ENCODE measurements at places on chromosomes 2 and 18. TPM values are rescaled to one million over a fixed set of nuclear protein-coding genes. Genes with fewer than 3 reads are reported as not detected.

GRCh38 chr18:1049173-1049572, 144.5 kb downstream of the ADCYAP1 start:
- no peak for DNase-seq

GRCh38 chr2:58866040-58866439, 624.9 kb upstream of the FANCL start:
- DNase-seq: peak; percentile 53

Gene ZNF521
- total RNA-seq: 13.8 TPM

GRCh38 chr2:145760781-145761649, 1241.1 kb upstream of the ZEB2 start:
- DNase-seq: no peak

GRCh38 chr2:154707994-154708575, 9.6 kb downstream of the KCNJ3 start:
- DNase-seq: no peak

Gene LDLRAD4
- total RNA-seq: 6.2 TPM

- no peak for DNase-seq
Observed at GRCh38 chr2:26772064-26773001, 8.2 kb downstream of the SLC35F6 start.

GRCh38 chr2:86189782-86190416, 5.4 kb downstream of the IMMT start:
- no peak for DNase-seq

- DNase-seq: no peak
Observed at GRCh38 chr2:118375907-118376485, 287.7 kb downstream of the INSIG2 start.

- DNase-seq: no peak
Observed at GRCh38 chr2:154696369-154696768, 2.1 kb upstream of the KCNJ3 start.

- no peak for DNase-seq
Observed at GRCh38 chr2:137172162-137172561, 406.8 kb downstream of the THSD7B start.

- no peak for DNase-seq
Observed at GRCh38 chr2:231597627-231598026, 5.0 kb downstream of the TEX44 start.

DNA sequence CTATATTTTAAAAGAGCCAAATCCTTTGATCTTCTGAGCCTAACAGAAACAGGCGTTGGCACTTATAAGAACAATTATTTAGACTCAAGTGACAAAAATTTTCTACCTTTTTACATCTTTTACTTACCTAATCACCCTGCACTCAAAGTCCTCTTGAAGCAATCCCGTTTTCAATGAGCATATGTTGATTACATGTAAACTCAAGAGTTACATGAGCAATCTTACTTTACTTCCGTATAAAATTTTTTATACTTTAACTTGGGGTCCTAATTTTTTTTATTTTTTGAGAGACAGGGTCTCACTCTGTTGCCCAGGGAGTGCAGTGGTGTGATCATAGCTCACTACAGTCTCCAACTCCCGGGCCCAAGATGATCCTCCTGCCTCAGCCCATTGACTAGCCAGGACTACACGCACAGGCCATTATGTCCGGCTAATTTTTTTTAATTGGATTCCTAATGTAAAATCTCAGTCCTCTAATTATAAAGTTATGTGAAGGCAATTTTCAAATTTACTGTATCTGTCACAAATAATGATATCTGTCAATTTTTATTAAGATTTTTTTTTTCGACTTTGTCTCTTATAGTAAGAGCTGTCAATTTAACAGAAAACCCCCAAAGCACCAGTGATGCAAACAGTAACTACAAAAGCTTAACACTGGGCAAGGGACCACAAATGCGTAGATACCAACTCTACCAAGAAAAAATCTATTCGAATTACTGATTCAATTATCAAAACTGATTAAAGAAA, 19.1 kb upstream of the STPG4 start:
- no peak for DNase-seq

DNA sequence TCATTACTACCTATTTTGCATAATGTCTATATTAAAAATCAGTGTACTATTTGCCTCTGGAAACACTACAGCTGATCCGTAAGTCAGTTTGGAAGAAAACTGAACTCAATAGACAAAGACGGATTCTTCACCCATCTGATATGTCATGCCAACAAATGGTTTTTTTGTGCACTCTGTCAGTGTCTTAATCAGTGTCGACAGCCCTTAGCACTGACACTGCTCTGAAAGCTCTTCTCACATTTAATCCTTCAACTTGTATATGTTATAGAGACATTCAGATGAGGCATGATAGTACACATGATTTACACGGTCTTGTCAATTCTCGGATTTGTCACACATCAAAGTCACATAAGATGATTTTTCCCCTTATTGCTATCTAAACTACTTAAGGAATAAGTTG, 347.5 kb upstream of the GALNT5 start:
- no peak for DNase-seq

Measured in WTC11 (cell line).